GOT3 (cell line): ENCODE measurements at places on chromosomes 1 and 21.

DNA sequence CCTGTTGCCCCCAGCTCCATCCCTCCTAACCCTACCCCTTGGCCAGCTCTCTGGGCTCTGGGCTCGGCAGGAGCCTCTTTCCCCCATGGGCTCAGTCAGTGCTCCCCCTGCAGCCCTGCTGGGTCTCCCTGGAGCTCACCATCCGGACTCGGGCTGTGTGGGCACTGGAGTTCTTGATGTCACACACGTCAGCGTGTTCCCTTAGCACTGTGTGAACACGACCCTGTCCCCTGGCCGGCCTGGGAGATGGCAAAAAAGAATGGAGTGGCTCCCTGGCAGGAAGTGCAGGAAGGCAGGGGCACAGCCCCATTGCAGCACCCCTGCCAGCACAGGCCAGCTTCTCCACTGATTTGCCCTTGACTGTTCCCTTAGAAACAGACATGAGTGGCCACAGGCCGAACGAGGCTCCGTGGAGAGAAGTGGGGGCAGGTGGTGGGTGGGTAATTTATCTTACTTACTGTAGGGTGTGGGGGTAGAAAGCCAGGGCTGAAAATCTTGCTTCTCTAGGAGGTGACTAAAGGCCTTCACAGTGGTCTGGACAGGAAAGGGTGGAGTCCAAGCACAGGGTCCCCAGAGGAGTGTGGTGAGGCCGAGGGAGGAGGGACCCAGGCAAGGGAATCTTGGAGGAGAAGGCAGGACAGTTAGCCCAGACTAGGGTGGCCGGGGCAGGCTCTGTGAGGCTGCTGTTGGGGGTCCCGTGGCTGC, 381.7 kb upstream of the VAMP3 start:
- DNase-seq: no peak

GRCh38 chr1:4655674-4656532, 1.5 kb downstream of the AJAP1 start:
- no peak for DNase-seq

DNA sequence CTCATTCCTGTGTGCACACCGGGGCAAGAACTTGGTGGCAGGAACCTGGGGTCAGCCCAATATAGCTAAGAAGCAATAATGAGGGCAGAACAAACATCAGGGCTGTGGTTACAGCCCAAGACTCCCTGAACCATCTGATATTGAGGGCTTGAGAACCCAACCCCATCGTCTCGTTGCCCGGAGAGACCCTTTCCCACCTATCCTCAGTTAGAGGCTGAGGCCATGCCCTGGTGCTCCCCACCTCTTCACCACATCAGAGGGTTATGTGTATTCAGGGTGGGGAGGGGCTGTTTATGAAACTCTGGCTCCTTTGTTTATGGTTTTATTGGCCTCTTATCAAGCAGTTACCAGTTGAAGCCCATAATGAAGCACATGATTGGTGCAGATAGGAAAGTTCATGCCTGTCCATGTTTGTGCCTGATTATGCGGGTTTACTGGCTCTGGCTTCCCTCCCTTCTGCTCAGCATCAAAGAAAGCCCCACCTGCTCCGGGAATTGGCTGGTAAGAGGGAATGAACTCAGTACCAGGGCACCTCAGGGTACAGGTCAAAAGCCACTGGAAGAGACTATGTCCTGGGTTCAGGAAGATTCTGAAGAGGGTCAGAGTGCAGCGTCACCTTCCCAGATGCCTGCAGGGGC, 14.5 kb downstream of the NUAK2 start:
- no peak for DNase-seq

- DNase-seq: no peak
Observed at GRCh38 chr1:2948001-2948750, 73.1 kb upstream of the ACTRT2 start.

DNA sequence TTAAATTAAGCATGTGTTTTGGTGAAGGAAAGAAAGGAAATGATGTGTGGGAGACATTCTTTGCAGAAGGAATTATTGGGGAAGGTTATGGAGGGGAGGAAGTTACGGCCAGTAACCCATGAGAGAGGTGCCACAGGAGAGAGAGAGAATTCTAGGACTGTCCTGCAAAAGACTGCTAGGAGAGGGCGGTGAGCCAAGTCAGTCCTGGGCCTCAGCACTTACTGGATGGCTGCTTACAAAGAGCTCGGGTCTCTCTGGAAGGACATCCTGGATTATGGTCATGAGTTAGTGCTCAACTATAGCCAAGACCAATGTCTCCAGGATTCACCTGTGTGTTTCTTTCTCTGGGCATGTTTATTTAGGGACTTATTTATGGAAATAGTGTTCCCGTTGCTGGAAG, 74.4 kb upstream of the HSD17B7 start:
- DNase-seq: no peak

GRCh38 chr1:244162786-244163530, 111.9 kb downstream of the ZBTB18 start:
- no peak for DNase-seq

DNA sequence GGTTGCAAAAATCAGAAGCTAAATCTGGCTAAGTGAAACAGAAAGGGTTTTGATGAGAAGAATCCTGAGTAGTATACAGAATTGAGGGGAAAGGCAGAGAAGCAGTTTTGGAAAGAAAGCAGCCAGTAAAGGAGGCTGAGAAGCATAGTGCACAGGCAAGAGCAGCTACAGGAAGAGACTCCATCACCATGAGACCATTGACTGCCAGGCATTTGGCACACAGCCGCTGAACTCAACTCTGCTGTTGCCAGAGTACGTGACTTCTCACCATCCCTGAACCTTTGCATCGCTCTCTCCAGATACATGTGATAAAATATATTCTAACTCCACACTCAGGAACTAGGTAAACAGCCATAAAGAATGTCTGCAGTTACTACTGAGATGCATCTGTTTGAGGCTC, 128.3 kb upstream of the C1orf21 start:
- no peak for DNase-seq
